Stimulated activated CD8-positive, alpha-beta memory T cell treated with anti-CD3 and anti-CD28 coated beads, Interleukin-15, amount 100 ng/mL, for 48 hours (primary cell): ENCODE measurements at places on chromosomes 3 and 15.

GRCh38 chr15:73109765-73110164 is 57.5 kb downstream of the NEO1 start:
- no peak for DNase-seq

DNA sequence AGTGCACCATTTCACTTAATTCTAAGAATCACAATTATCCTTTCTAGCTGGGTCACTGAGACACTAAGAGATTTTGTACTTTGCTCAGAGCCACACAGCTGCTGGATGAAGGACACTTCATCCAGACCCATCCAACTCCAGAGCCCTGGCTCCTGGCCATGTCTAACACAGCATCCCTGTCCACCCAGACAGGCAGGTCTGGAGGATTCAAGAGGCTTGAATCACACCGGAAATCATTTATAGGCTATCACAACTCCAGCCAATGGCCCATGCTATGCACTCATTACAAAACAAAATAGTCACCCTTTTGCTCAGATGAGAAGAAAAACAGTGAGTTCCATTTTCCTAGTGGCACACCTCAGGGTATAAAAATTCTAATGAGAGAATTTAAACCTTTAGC is 198.2 kb upstream of the LMCD1 start:
- DNase-seq = no peak

DNA sequence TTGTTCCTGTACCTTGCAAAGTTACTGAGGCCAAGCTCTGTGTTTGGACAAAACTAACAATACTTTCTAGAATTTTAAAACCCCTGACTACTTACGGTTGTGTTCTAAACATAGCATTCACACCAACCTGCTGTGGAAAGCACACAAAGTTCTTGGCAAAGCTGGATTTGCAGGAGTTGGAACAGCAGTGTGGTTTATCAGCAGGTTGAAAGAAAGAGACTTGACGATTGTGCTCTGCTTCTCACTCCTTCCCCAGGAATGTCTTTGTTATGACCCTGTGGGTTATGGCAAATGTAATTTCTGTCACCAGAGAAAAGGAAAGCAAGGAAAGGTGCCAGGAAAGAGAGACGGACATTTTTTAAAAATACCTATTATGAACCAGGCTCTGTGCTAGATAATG is 165.5 kb upstream of the TGFBR2 start:
- DNase-seq = no peak

DNA sequence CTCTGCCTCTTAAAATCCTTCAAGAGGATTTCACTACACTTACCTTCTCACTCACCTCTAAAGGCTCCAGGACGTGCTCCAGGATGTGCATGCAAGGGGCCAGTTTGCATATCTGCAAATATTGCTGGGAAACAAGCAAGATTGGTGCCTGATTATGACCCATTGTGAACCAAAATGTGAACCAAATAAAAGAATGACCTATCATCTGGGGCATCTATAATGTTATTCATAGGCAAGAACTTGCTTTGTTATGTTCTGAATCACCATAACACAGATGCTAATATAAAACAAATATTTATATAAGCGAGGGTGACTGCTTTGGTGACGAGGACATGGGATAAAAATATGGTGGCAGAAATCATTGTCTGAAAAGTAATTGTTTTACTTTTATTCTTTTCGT is 5.5 kb downstream of the IL12A start:
- DNase-seq = no peak

- no peak for DNase-seq
These were observed 45.0 kb downstream of the BCL2L10 start for GRCh38 chr15:52067545-52067926.
